H7 (cell line): ENCODE measurements at places on chromosomes 1 and 21. TPM values are rescaled to one million over a fixed set of nuclear protein-coding genes. Genes with fewer than 3 reads are reported as not detected.
A peak's percentile ranks its signal among the peaks of the same experiment; 100 is the strongest.

DNA sequence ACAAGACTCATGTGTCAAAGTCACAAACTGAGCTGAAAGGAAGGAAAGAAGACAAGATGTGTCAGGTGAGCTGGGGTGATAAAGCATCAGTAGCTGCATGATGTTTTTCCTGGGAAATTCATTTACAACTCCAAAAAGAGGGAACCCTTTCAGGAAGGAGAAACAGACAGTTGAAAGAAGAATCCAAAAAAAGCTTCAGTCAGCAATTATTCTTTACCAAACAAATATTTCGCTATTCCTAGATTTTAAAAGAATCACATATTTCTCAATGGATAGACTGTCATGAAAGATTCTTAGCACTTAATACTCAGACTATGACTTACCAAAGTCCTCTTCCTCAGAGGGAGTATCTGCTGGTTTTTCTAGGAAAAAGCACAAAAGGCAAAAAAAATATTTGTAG is 214.7 kb downstream of the SLC44A5 start:
- no peak for DNase-seq

- DNase-seq, result no peak
Measured at GRCh38 chr1:86713477-86713876, 9.1 kb downstream of the SH3GLB1 start.

DNA sequence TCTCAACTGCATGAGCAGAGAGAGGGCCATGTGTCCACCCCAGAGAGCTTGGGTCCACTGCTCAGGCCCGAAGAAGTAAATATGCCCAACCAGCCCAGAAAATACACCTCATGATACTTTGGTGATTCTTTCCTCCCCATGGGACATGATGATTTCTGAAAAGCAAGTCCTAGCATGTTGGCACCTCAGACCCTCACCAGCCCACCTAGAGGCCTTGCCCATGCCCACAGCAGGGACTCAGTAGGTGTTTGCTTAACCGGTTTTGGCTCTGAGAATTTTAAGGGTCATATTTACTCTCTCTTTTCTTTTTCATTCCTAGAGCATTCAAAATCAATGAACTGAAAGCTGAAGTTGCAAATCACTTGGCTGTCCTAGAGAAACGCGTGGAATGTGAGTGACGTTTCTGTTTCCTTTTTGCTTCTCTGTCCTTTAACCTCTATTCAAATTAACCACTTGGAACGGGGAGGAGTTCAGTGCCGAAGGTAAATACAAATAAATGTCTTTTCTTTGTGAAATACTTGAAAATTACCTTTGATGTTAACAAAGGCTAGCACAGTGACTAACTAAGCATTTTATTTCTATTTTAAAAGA is 79.7 kb downstream of the PDE9A start:
- no peak for DNase-seq

DNA sequence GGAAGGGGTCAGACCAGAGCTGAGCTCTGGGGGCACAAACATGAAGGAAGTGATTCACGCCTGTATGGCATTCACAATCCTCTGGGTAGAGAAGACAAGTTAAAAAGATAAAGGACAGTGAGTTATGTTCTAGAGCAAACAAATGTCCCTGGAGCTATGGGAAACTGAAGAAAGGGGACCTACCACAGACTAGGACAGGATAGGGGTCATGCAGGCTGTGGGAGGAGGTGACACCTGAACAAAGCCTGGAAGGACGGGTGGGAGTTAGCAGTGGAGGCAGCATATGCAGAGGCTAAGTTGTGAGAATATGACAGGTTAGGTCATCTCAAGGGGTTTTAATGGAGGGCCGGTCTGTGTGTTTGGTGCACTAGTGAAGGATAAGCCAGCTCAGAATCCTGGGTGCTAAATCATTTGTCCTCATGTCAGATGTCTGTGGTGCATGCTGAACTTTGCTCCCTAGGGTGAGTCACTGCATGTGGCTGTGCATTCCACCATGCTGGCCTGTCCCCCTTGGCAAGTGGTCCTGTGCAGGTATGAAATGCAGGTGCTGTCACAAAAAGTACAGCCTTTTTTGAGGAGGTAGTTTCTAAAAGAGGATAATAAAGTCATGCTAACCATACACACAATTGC is 28.5 kb downstream of the TNN start:
- DNase-seq, result no peak

- DNase-seq, result no peak
Measured at GRCh38 chr1:9078752-9079500, 9.5 kb upstream of the SLC2A5 start.

- peak; percentile 44 for DNase-seq
Measured at GRCh38 chr1:240027059-240027462, 64.6 kb upstream of the FMN2 start.

Gene MTOR
- 74.4 and 83.6 TPM in 2 replicates for total RNA-seq

Gene EXOC8
- 10.6 and 13.7 TPM in 2 replicates for total RNA-seq

Gene ABCA4
- total RNA-seq, result 0.04 and 0.24 TPM in 2 replicates

GRCh38 chr1:205983925-205984725 is 19.1 kb downstream of the RAB7B start:
- DNase-seq, result peak; percentile 85

DNA sequence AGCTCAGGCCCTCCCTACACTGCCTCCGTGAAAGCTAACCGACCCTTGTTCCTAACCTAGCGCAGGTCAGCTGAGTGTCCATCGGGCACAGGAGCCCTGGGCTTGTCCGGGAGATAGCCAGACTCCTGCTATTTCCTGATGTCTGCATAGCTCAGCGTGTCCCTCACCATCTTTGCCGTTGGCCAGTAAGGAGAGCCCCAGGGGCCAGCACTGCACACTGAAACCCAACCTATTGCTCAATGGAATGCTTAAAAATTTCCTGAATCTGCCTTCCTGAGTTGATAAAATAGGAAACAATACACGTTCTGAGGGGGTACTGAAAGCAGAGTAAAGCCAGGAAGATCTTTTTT is 2.2 kb downstream of the RUNX1 start:
- DNase-seq, result no peak

Gene DAB1
- total RNA-seq, result 14.3 and 16.4 TPM in 2 replicates

DNA sequence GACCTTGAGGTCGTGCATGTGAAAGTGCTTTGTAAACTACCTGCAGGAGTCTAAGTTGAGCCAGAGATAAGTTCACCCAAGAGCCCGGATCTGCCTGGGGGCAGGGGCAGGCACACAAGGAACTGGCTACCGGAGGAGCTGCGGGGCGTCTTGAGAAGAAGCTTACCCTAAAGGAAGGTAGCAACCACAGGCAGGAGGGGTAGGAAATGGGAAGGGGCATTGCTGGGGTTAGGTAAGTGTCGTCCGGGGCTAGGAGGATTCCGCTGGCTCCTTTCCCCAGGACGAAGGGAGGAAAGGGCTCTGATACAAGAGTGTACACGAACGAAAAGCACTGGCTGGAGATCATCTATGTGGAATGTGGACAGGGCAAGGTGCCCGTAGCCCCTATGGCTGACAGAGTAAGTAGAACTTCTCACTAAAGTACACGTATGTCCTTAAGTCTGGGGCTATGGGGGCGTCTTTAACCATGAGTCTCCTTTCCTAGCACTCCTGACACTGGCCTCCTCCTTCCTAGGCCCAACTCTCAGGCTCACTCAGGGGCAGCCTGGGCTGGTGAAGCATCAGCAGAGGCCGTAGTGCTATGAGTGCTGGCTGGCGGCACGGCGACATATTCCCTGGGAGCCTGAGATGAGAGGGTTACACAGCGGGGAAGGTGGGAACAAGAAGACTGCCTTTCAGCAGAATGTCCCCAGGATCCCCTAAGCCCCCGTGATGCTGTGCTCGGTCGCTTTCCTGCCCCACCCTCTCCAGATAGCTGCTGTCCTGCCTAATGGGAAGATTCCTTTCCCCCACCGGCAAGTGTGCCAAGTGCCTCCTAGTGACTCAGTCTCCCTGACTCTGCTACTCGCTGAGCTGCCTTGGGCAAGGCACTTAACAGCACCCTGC is 9.1 kb upstream of the GALNT2 start:
- DNase-seq, result no peak

Gene TRIM45
- total RNA-seq, result 8.4 and 12.7 TPM in 2 replicates

DNA sequence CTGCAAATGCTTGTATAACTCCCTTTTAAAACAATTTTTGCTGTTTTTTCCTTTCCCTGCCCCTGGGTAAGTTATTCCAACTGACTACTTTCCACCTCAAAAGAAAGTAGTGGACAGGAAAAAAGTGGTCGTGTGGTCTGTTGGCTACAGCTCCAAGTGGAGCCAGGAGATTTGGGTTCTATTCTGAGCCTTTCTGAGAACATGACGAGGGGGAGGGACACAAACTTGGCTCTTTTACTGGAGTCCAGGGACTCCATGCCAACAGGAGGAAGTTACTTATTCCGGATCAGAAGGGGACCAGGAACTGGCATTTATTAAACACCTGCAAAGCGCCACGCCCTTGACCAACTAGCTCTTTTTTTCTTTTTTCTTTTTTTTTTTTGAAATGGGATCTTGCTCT is 79.0 kb upstream of the CAPZB start:
- no peak for DNase-seq

DNA sequence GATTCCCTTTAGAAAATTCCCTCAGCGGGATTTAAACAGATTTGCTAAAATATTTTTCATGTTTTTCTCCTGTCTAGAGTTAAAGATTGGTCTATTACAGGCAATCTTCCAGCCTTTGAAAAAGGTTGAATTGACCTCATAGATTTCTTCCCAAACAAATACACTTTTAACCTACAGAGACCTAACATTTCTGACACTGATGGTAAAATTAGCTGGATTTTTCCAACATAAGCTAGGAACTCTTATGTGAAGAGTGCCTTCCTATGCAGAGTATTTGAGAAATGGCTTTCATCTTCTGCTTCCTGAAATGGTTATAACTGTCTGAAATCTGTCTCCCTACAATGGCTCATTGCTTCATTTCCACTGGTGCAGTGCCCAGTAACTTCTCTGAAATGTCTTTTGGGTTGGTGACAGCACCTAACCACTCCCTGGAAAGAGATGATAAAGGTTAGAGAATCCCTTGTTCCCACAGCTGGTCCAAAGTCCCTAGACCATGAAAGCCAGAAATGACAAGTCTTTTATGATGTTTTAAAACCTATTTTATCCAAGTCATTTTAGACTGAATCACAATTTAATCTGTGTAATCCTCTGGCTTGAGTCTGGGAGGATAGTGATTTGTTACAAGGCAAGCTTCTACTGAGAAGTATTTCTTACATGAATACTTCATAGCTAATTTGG is 269.4 kb downstream of the BACH1 start:
- DNase-seq, result no peak

- no peak for DNase-seq
Measured at GRCh38 chr1:99638853-99639252, 7.1 kb upstream of the PALMD start.

DNA sequence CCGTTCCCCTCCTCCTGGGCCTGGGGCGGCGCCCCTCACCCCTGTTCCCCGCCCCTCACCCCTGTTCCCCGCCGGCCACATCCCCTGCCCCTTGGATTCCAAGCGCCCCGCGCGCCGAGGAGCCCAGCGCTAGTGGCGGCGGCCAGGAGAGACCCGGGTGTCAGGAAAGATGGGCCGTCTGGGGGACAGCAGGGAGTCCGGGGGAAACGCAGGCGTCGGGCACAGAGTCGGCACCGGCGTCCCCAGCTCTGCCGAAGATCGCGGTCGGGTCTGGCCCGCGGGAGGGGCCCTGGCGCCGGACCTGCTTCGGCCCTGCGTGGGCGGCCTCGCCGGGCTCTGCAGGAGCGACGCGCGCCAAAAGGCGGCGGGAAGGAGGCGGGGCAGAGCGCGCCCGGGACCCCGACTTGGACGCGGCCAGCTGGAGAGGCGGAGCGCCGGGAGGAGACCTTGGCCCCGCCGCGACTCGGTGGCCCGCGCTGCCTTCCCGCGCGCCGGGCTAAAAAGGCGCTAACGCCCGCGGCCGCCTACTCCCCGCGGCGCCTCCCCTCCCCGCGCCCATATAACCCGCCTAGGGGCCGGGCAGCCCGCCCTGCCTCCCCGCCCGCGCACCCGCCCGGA is at the start of gene TP73:
Gene TP73, plus strand, starts transcription at position 587 of the 618 bp plus-strand sequence. CDS start 29,850 bp downstream, outside the sequence.
- DNase-seq, result peak; percentile 90

Gene TSTD1
- total RNA-seq, result 91.3 and 114 TPM in 2 replicates

DNA sequence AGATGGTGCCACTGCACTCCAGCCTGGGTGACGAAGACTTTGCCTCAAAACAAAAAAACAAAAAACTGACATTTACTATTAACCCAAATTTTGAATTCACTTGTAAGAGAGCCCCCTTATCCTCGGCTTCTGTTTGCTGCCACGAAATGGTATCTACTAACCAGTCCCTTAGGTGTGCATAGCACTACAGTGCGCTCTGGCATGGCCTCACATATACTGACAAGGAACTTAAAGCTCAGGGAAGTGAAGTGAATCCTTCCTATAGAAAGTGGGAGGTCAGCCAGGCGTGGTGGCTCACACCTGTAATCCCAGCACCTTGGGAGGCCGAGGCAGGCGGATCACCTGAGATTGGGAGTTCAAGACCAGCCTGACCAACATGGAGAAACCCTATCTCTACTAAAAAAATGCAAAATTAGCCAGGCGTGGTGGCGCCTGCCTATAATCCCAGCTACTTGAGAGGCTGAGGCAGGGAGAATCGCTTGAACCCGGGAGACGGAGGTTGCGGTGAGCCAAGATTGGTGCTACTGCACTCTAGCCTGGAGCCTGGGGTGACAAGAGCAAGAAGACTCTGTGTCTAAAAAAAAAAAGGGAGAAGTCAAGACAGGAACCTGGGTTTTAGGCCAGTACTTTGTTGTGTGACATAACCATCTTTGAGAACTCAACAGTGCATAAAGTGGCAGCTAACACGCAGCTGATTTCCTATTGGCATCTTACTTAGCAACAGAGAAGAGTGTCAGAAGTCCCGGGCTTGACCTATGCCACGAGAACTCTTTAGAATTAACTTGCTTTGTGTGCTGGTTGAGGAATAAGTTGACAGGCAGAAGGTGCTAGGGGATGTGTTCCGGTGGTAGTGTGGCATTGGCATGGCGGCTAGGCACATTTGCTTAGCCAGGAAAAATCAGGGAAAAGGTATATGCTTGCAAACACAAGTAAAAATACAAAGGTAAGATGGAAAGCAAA is 16.8 kb downstream of the ERRFI1 start:
- DNase-seq, result no peak

Gene COQ8A
- 35.8 and 52.5 TPM in 2 replicates for total RNA-seq

Gene C1orf56
- total RNA-seq, result 4.7 and 5.9 TPM in 2 replicates

DNA sequence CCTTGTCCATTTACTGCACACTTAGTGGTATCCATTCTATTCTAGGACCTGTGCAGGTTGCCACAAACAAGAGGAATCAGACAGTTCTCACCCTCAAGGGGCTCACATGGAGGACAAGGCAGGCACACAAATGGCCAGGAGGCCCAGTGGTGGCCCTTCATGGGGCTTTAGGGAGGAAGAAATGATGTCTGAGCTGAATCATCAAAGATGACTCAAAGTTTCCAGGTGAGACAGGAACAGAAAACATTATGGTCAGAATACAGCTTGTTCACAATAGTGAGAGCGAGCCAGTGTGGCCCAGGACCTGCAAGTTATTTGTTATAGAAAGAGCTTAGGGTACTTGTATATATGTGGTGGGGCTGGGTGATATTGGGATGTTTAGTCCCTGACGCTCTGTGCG is 26.4 kb downstream of the SHISAL2A start:
- DNase-seq, result no peak

GRCh38 chr1:58013237-58013636 is 533.3 kb downstream of the OMA1 start:
- DNase-seq, result no peak

GRCh38 chr1:85756864-85757263 is 48.6 kb upstream of the ZNHIT6 start:
- no peak for DNase-seq

Gene HSD3B1
- total RNA-seq, result not detected in 2 replicates

Gene HPCAL4
- total RNA-seq, result not detected in 2 replicates

GRCh38 chr1:237580726-237581125 is 310.0 kb downstream of the ZP4 start:
- no peak for DNase-seq
